AG04450 (cell line): ENCODE measurements at places on chromosomes 2 and 18.
A peak's percentile ranks its signal among the peaks of the same experiment; 100 is the strongest.

- DNase-seq: no peak
These were observed 218.0 kb upstream of the PIEZO2 start for GRCh38 chr18:11367351-11367750.

DNA sequence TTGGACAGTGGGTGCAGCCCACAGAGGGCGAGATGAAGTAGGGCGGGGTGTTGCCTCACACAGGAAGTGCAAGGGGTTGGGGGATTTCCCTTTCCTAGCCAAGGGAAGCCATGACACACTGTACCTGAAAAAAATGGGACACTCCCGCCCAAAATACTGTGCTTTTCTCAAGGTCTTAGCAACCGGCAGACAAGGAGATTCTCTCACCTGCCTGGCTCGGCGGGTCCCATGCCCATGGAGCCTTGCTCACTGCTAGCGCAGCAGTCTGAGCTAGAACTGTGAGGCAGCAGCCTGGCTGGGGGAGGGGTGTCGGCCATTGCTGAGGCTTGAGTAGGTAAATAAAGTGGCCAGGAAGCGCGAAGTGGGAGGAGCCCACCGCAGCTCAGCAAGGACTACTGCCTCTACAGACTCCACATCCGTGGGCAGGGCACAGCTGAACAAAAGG lies 244.7 kb downstream of the NBAS start:
- no peak for DNase-seq

- no peak for DNase-seq
These were observed 54.1 kb upstream of the CAB39 start for GRCh38 chr2:230658577-230658876.

DNA sequence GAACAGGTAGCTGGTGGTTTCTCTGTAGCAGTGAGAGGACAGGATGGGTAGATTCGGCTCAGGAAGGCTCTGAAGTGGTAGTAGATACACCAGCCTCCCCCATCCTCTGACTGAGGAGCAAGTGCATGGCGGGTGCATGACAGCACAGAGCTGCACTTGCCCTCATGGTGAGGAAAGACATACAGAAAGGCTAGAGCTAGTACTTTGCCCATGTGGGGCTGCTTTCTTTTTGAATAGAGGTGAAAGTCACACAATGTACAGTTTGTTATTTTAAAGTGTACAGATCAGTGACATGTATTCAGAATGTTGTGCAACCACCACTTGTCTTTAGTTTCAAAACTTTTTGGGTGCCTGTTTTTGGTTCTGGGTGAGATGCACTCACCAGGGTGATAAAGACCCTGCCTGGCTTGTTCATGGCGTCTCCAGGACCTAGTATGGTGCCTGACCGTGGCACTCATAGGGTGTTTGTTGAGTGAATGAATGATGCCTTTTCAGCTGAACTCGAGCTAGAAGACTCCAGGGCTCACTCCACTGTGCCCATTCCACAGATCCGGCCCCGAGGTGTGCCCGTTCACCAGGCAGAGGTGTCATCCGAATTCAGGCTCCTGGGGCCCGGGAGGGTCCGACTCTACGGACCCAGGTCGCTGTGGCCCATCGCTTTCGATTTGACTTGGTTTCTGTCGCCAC lies 421 bp upstream of the VAMP5 start:
- DNase-seq: no peak

- DNase-seq: no peak
These were observed 67.5 kb downstream of the PLCL1 start for GRCh38 chr2:197871780-197872456.

- no peak for DNase-seq
These were observed 9.7 kb downstream of the SMAD7 start for GRCh38 chr18:48940854-48941611.

DNA sequence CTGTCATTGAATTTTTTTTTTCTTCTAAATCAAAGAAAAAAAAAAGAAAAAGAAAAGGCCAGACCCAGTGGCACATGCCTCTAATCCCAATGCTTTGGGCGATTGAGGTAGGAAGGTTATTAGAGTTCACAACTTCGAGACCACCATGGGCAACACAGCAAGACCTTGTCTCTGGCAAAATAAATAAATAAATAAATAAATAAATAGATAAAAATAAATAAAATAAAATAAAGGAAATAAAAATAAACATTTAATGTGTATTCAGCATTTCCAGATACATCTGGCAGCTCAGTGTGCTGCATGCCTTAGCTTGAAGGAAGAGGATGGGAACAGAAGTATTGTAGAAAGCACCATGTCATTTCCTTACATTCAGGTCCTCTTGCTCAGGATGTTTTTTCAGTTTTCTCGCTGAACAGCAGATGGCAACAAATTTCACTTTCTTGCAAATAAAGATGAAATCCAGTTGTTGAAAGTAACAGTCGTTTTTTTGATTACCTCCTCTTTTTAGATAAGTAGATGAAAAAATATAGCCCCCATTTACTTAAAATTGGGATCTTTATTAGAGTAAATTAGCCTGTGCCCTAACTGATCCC lies 25.7 kb upstream of the FAM178B start:
- peak; percentile 38 for DNase-seq

GRCh38 chr2:237312021-237312755 lies 101.8 kb downstream of the COL6A3 start:
- DNase-seq: no peak

GRCh38 chr2:201220102-201220570 lies 37.2 kb downstream of the CASP10 start:
- no peak for DNase-seq

GRCh38 chr2:100928235-100928634 lies 73.9 kb upstream of the RPL31 start:
- DNase-seq: no peak

DNA sequence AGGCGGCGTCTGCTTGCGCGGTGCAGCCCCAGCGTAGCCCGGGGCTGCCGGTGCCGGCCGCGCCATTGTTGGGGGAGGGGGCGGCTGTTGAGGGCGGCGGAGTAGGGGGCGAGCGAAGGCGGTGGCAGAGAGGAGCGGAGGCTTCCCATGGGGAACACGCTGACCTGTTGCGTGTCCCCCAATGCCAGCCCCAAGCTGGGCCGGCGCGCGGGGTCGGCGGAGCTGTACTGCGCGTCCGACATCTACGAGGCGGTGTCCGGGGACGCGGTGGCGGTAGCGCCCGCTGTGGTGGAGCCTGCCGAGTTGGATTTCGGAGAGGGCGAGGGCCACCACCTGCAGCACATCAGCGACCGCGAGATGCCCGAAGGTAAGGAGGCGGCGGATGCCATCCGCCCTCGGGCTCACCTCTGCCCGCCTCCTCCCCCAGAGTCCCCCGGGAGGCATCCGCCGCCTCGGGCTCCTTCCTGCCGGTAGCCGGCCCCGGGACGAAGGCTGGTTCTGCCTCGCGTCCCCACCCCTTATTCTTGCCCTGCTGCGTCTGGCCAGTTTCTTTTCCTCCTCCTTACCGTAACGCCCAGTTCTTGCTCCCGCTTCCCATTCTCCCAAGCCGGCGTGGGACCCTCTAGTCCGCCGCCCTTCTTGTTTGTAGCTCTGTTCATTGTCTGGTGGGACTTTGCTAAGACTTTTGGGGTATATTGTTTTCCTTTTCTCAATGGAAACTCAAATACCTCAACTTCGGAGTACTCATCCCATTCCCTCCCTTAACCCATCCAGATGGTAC lies 500 bp downstream of the CCNYL1 start:
- no peak for DNase-seq

DNA sequence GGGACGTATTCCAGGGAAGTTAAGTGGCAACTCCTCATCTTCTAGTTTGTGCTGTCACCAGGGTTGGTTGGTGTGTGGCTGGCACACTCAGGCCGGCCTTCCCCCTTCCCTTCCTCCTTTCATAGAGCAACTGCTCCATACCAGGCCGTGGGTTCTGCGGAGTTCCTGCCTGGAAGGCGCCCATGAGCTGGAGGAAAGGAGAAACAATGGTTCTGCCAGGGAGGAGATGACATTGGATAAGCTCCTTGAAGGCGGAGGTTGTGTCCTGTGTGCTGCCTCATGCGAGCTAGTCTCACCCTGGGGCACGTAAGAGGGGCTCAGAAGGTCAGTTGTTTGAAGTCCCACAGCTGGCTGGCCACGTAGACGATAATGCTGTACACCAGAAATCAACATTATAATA lies 19.2 kb downstream of the ASAP2 start:
- no peak for DNase-seq

- no peak for DNase-seq
These were observed 680.2 kb upstream of the LRRTM4 start for GRCh38 chr2:78202366-78202765.

DNA sequence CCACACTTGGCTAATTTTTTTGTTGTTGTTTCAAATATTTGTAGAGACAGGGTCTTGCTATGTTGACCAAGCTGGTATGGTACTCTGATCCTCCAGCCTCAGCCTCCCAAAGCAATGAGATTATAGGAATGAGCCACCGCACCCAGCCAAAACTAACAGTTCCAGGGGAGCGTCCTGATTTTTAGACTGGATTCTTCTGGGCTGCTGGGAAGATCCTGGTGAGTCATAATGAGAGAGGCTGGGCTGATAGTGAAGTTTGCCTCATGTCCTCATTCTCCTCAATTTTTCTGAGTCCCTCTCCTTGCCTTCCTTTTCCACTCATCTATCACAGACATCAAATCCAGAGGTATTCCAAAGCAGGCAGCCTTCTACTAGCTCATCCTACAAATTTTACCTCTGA lies 81.3 kb downstream of the VSNL1 start:
- DNase-seq: no peak

DNA sequence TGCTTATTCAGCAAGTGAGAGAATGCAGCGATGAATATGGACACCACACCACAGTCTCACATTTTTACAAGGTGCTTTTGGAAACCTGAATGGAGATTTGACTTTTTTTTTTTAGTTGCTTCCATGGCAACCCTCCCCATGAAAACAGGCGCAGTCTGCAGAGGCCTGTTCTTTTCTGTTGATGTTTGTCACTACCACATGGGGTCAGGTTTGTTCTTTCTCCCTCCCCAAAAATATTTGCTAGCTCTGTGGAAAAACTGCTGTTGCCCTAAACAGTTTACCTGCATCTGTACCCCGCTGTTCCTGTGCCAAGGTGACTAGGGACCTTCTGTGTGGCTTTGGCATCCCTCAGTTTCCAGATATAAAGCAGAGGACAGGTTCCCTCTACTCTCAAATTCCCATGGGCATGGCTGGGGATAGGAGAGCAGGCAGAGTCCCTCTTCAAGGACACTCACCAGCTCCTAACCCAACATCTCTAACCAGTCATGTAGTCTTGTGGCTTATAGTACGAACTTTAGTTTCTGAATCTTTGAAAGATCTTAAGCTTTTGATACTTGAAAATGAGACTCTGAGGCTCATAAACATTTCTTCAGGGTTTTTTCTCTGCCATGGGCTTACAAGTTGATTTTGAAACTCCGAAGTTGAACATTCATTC lies 14.7 kb upstream of the MAPRE2 start:
- DNase-seq: no peak

DNA sequence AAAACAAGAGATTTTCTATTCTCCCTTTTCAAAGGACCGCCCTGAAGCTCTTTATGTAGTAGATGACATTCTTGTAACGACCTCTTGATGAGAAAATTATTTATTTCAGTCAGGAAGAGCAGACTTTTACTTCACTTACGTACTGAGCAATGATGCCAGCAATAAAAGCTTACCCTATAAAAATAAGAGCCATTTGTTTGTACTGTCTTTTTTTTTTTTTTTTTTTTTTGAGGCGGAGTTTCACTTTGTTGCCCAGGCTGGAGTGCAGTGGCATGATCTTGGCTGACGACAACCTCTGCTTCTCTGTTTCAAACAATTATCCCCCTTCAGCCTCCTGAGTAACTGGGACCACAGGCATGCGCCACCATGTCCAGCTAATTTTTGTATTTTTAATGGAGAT lies 39.2 kb downstream of the CRIM1 start:
- DNase-seq: no peak

DNA sequence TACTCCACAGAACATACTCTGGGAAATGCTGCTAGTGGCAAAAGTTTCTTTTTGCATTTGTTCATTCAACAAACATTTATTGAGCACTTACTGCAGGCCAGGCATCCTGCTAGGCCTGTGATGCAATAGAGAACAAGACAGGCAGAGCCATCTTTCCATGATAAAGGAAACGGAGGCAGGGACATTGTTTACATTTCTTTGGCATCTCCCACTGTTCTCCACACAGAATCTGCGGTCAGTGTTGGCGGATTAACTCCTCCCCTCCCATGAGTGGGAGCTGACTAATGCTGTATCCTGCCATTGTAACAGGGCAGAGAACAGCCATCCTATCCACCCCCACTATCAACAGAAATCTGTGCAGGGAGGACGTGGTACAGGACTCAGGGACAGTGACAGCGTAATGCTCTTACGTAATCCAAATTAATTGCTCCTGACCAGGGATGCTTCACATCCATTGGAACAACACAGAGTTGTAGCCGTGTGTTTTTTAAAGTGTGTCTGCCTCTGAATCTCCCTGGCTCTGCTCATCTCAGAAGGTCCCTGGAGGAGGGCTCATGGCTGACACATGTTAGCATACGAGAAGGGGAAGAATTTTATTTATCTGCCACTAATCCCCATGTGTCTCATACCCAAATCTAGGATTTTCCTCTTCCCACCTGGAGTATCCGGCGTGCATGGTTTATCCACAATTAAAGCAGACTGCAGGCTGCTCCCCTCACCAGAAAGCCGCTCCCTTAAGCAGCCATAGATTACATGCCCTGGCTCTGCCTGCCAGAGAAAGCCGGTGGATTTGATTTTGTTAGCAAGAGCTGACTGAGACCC lies 32.3 kb downstream of the STEAP3 start:
- DNase-seq: peak; percentile 90

DNA sequence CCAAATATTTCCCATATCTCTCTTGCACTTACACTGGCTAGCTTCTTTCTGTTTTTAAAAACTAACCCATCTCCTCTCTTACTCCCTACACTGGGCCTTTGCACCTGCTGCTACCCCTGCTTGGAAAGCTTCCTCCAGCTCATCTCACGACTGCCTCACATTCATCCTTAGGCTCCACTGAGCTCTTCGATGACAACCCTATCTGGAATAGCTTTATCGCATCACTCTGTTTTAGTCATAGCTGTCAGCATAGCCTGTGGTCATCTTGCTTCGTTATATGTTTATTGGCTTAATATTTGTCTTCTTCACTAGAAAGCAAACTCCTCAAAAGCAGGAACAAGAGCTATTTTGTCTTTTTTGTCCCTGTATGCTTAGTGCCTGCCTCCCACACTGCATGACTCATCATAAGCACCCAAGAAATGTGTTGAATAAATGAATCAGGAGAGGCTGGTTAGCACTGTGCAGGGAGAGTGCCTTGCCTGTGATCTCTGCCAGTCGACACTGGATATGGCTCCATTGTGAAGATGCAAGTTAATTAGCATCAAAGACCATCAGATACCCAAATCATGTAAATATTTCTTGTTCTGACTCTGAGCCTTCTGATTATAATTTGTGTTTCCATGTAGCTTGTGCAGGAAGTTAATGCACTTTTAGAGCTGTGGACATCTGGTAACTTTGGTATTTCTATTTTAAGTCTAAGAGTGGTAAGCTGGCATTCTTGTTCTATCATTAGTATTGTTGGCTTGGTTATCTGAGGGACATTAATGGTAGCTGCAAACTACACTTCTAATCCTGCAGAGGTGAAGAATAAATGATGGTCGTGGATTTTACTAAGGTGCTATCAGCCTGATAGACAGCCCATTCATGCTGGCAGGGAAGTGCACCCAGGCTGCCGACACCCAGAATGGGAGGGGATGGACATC lies 10.3 kb upstream of the DYTN start:
- no peak for DNase-seq
